ENCODE measurements at places on chromosomes 11 and 22. TPM values are rescaled to one million over a fixed set of nuclear protein-coding genes. Genes with fewer than 3 reads are reported as not detected.

GRCh38 chr11:110128161-110128560 is 35.0 kb downstream of the ZC3H12C start:
- peak; percentile 93 for DNase-seq

DNA sequence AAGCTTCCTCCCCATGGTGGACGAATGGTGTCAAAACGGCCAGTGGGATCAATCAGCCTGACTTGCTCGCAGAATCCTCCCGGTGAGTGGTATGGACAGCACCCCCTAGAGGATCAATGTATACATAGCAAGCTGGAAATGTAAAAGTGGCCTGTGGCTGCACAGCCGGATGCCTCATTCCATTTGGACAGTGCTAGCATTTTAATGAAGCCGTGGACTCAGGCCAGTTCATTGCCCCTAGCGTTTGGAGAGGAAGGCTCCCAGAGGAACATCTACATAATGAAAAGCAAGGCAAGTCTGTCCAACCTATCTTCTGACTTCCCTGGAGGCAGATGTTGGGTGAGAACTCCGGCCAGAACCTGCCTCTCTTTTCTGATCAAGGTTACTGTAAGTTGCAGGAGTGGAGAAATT is 942.3 kb downstream of the NTM start:
- DNase-seq, result peak; percentile 70

- DNase-seq, result peak; percentile 56
Observed at GRCh38 chr11:59097113-59097708, 9.8 kb upstream of the FAM111B start.

GRCh38 chr11:119689302-119689701 is 39.7 kb downstream of the NECTIN1 start:
- DNase-seq, result no peak

GRCh38 chr22:22060200-22061084 is 77.9 kb upstream of the TOP3B start:
- DNase-seq, result peak; percentile 82

GRCh38 chr22:39818094-39818493 is 75.5 kb downstream of the ENTHD1 start:
- DNase-seq, result no peak

DNA sequence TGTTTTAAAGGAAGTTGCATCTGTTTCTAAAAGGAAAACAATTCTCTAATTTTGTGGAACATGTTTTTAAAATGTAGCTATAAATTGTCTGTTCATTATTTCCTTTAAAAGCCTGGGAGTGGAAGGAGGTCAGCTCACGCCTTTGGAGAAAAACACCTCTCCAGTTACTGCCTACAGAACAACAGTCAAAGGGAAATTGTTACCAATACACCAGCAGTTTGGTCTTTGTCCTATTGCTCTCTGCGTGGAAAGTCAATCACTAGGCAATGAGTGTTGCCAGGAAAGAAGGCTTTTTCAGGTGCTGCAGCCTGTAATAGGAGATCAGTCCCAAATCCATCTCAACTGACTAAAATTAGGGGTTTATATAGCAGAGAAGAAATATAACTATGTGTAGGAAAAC is 22.2 kb downstream of the SVIP start:
- DNase-seq, result no peak

Gene CCDC116
- not detected for total RNA-seq

Gene NUP98
- total RNA-seq, result 106 TPM

Gene CEP126
- 2.2 TPM for total RNA-seq

Gene BTG4
- total RNA-seq, result not detected

Gene OR5W2
- not detected for total RNA-seq

Gene CNTN5
- 0.19 TPM for total RNA-seq

Gene GSTT2
- not detected for total RNA-seq

Gene ABCC8
- 0.32 TPM for total RNA-seq
